PC-3 (cell line): ENCODE measurements at places on chromosomes 6 and 20. TPM values are rescaled to one million over a fixed set of nuclear protein-coding genes. Genes with fewer than 3 reads are reported as not detected.

- H3K27ac ChIP-seq, result peak overlapping the region; percentile 91
- H3K4me1 ChIP-seq, result peaks cover 37% of the 10 kb centered on the region
- H3K36me3 ChIP-seq, result no peaks in the 10 kb centered on the region
- no peak for DNase-seq
- H3K27me3 ChIP-seq, result no peaks in the 10 kb centered on the region
- peak overlapping the region; percentile 26; the same call in 1 of the 2 replicates for H3K4me3 ChIP-seq
These were observed 59.5 kb downstream of the FYN start for GRCh38 chr6:111813677-111814310.

FLRT3 gene
- total RNA-seq, result 2.6 and 2.8 TPM in 2 replicates

- no peak for DNase-seq
- H3K4me3 ChIP-seq, result no peak overlapping the region
- H3K4me1 ChIP-seq, result peaks cover 21% of the 10 kb centered on the region
- H3K27ac ChIP-seq, result no peak overlapping the region
These were observed 21.6 kb downstream of the CMTR1 start for GRCh38 chr6:37454420-37455140.

DNA sequence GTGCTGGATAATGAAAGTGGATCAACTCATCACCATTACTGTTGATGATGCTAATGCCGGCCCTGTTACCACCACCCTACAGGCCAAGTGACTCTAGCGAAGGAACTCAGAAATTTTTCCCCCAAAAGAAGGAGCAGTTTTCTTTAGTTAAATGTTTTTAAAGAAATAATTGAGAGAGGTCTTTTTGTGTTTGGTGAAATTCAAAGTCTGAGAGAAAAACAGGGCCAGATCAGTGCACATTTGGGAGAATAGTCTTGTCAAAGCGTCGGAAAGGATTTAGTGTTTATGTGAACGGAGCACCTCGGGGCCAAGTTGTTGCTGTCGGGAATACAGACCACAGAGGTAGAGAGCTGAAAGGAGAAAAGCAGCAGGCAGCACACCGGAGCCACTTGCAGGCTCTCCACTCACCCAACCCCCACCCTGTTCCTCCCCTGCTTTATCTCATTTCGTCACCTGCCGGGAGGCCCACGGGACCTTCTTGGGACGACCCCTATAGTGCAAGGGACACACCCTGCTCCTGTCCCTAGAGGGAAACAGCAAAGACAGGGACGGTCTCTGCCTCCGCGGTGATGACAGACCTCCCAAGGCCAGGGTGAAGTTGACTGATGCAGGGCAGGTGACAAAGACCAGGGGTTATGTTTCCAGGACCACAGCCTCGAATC lies 6.8 kb downstream of the TFAP2B start:
- H3K4me1 ChIP-seq, result peaks cover 18% of the 10 kb centered on the region; the same call in 1 of the 2 replicates
- no peaks in the 10 kb centered on the region for H3K36me3 ChIP-seq
- peaks cover 40% of the 10 kb centered on the region for H3K27me3 ChIP-seq
- DNase-seq, result no peak

- H3K4me3 ChIP-seq, result no peak overlapping the region
- H3K4me1 ChIP-seq, result no peaks in the 10 kb centered on the region
- H3K27ac ChIP-seq, result no peak overlapping the region
These were observed 44.4 kb downstream of the DSTN start for GRCh38 chr20:17614176-17614811.

DNA sequence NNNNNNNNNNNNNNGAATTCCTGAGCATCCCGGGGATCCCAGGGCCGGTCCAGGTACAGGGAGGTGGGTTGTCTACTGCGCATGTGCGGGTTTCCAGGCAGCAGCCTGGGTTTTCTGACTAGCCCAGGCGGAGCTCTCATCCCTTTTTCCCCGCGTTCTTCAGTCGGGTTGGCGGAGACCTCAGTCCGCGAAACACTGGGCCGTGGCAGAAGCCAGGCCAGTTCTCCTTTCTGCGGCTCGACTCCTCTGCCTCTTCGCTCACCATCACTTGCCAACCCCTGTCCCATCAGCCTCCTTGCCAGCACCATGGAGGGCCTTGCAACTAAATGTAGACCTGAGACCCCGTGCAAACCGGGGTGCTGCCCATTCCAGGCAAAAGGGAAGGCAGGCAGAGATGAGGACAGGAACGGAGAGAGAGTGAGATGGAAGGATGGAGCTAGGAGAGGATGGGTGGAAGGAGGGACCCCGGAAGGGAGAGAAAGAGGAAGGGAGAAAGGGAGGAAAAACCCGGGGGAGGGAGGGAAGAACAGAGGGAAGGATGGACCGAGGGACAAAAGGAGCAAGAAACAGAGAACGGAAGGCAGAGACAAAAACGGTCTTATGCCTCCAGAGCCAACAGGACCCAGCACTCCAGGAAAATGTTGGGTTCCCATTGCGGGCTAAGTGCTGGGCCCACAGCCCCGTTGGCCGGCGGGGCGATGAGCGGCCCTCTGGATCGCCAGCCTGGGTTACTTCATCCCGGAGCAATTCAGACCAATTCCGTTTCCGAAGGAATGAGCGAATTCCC lies 445.4 kb upstream of the DEFB115 start:
- no peaks in the 10 kb centered on the region for H3K36me3 ChIP-seq
- no peak overlapping the region for H3K4me3 ChIP-seq
- H3K27ac ChIP-seq, result no peak overlapping the region
- H3K27me3 ChIP-seq, result peaks cover 8% of the 10 kb centered on the region; the same call in 1 of the 2 replicates
- peak; percentile 16 for DNase-seq

DNA sequence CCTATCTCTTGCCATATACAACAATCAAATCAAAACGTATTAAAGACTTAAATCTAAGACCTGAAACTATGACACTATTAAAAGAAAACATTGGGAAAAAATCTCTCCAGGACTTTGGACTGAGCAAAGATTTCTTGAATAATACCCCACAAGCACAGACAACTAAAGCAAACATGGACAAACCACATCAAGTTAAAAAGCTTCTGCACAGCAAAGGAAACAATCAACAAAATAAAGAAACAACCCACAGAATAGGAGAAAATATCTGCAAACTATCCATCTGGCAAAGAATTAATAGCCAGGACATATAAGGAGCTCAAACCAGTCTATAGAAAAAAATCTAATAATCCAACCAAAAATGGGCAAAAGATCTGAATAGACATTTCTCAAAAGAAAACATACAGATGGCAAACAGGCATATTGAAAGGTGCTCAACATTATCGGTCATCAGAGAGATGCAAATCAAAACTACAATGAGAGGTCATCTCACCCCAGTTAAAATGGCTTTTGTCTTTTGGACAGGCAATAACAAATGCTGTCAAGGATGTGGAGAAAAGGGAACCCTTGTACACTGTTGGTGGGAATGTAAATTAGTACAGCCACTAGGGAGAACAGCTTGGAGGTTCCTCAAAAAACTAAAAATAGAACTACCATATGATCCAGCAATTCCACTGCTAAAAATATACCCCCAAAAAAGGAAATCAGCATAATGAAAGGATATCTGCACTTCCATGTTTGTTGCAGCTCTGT lies 76.2 kb downstream of the SNX5 start:
- H3K27ac ChIP-seq, result no peak overlapping the region
- no peak for DNase-seq
- peaks cover 12% of the 10 kb centered on the region for H3K4me1 ChIP-seq
- no peak overlapping the region for H3K4me3 ChIP-seq
- no peaks in the 10 kb centered on the region for H3K27me3 ChIP-seq
- peaks cover 4% of the 10 kb centered on the region; the same call in 1 of the 2 replicates for H3K36me3 ChIP-seq
